ENCODE measurements at places on chromosomes 11 and 22.

- DNase-seq, result no peak
Observed at GRCh38 chr11:2431395-2431794, 12.9 kb downstream of the TRPM5 start.

GRCh38 chr22:29096736-29097669 is 24.2 kb downstream of the KREMEN1 start:
- DNase-seq, result no peak

- no peak for DNase-seq
Observed at GRCh38 chr11:2748814-2749554, 49.2 kb upstream of the KCNQ1OT1 start.

GRCh38 chr22:43745783-43746356 is 66.2 kb downstream of the EFCAB6 start:
- DNase-seq, result no peak

- no peak for DNase-seq
Observed at GRCh38 chr22:20106849-20107237, 9.1 kb upstream of the RANBP1 start.

All from stimulated activated CD8-positive, alpha-beta memory T cell treated with anti-CD3 and anti-CD28 coated beads, Interleukin-2, amount 100 ng/mL, for 1 hour (primary cell).